ENCODE measurements at places on chromosomes 7 and 10.

- no peak for DNase-seq
Observed at GRCh38 chr10:117899181-117899683, 147.5 kb downstream of the RAB11FIP2 start.

- no peak for DNase-seq
Observed at GRCh38 chr7:156780724-156781455, 112.1 kb downstream of the LMBR1 start.

- DNase-seq: no peak
Observed at GRCh38 chr7:70771451-70771850, 360.5 kb upstream of the GALNT17 start.

DNA sequence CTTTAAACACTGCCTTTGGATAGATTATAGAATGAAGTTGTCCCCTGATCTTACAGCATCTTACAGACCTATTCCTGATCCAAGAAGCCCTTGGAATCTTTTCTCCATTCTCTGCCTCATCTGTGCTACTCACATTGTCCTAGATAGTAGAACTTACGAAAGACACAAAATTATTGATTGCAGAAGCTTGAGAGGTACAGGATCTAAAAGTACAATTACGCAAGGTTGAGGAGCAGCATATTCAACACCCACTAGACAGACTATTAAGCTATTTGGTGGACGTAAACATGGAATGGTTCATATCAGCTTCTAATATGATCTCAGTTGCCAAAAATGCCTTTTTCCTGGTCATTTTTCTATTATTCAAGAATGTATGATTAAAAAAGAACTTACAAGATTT, 90.5 kb upstream of the SEM1 start:
- no peak for DNase-seq

GRCh38 chr7:155721056-155721455, 76.6 kb downstream of the RBM33 start:
- no peak for DNase-seq

DNA sequence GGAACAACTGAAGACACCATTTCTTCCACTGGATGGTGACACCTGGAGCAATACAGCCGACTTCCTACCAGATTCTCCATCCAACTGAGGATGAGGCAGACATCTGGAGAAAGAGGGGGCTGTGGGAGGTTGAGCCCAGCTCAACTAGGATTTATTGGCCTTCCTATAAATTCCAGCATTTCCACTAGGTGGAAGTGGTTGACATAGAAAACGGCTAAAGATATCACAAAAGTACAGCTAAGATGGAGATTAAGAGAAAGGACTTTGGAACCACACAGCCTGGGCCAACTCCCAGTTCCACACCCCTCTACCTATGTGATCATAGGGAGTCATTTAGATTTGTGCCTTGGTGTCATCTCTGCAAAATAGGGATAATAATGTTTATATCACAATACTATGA, 61.3 kb upstream of the CAV2 start:
- DNase-seq: no peak

GRCh38 chr10:127293640-127294039, 97.2 kb upstream of the INSYN2A start:
- no peak for DNase-seq

GRCh38 chr7:13099154-13099795, 411.8 kb downstream of the ARL4A start:
- no peak for DNase-seq

- DNase-seq: no peak
Observed at GRCh38 chr10:100569687-100570481, 34.1 kb downstream of the HIF1AN start.

DNA sequence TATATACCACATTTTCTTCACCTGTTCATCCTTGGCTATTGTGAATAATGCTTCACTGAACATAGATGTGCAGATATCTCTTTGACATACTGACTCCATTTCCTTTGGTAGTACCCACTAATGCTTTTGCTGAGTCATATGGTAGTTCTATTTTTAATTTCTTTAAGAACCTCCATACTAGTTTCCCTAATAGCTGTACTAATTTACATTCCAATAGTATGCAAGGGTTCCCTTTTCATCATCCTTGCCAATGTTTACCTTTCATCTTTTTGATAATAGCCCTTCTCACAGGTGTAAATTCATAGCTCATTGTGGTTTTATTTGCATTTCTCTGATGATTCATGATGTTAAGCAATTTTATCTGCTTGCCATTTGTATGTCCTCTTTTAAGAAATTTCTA, 159.9 kb downstream of the CALCR start:
- DNase-seq: no peak

DNA sequence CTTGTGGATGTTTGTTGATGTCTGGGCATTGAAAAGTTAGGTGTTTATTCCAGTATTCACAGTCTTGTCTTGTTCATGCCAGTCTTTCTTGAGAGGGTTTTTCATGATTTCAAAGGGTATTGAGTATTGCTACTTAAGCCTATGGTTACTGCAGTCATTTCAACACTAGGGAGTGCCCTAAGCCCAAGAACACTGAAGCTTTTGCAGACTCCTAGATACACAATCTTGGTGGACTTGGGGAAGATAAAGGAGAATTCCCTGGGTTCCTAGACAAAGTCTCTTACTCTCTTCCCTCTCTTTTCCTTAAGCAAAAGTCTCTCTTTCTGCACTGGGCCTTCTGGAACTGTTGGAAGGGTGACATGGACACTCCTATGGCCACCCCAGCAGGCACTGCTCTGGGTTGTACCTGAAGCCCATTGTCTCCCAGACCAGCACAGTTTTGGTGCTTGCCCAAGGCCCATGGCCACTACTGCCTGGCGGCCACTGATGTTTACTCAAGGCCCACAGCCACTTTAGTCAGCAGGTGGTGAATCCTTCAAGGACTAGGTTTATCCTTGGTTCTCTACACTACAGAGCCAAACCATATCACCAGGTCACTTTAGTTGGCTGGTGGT, 24.9 kb downstream of the SAMD9 start:
- no peak for DNase-seq
